ENCODE measurements at places on chromosomes 5 and 9.

DNA sequence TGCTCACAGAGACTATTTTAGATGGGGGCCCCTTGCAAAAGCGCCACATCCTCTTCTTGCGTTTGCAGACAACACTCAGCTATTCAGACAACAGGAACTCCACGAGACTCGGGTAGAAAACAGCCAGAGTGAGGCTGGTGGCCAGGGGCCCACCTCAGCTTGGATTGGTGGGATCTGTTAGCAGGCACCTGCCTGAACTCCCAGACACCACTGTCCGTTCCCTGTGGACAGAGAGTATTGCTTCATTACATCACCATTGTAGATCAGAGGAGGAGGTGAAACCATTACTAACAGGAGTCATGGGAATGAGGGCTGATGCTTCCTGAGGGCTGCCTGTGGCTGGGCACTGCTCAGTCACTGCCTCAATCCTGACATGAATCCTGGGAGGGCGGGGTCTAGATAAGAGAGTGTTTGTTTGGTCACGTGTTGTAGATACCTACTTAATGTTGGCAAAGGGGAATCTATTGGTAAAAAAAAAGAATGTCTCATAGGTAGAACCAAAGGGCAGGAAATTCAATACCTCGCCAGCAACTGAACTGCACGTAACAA, 4.4 kb upstream of the RAPGEF1 start:
- DNase-seq: no peak

DNA sequence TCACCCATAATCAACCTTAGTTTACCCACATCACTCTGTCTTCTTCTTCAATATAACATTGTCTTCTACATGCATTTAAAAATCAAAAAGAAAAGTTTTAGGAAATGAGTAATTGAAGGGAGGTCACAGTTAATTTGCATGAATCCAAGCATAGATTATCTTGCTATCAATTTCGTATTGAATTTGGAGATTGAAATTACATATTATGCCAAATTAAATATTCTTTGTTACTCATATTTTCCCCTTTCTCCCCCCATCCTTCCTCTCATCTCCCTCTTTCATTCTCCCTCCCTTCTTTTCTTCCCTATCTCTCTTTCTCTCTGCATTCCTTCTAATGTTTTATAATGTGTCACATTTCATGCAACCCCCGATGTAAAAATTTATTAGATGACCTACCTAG, 303.3 kb downstream of the FBXL7 start:
- no peak for DNase-seq

DNA sequence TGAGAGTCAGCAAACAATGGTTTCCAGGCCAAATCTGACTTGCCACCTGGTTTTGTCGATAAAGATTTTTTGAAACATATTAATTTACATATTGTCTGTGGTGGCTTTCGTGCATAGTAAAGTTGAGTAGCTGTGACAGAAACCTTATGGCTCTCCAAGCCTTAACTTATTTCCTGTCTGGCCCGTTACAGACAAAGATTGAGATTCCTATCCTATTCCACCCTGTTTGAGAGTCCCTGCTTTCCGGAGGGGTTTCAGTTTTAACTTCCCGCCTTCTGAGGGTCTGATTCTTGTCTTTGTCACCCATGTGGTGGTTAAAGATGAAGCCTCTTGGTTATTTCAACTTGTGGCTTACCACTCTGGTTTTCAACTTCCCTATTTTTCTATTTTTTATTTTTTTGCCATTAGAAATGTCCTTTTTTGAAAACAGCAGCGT, 11.4 kb downstream of the OTULIN start:
- DNase-seq: no peak

- DNase-seq: peak; percentile 59
Measured at GRCh38 chr5:147763791-147764525, 18.6 kb downstream of the JAKMIP2 start.

GRCh38 chr9:129609486-129610212, 11.3 kb downstream of the C9orf50 start:
- peak; percentile 54 for DNase-seq

GRCh38 chr9:120928483-120929228, 2.1 kb upstream of the TRAF1 start:
- peak; percentile 67 for DNase-seq

GRCh38 chr9:104482921-104483570, 21.0 kb upstream of the OR13F1 start:
- no peak for DNase-seq

GRCh38 chr9:113962396-113962795, 86.3 kb downstream of the ZNF618 start:
- no peak for DNase-seq

Measured in EH (cell line).